ENCODE measurements at places on chromosomes 12 and 14. TPM values are rescaled to one million over a fixed set of nuclear protein-coding genes. Genes with fewer than 3 reads are reported as not detected.

- no peak for DNase-seq
Observed at GRCh38 chr14:32683679-32684078, 255.0 kb upstream of the NPAS3 start.

- DNase-seq, result no peak
Observed at GRCh38 chr12:29200586-29200985, 51.5 kb downstream of the FAR2 start.

GRCh38 chr14:54622192-54622958 lies 55.4 kb downstream of the SAMD4A start:
- no peak for DNase-seq

GRCh38 chr12:132433641-132434395 lies 56.1 kb upstream of the FBRSL1 start:
- DNase-seq, result no peak

- DNase-seq, result no peak
Observed at GRCh38 chr14:49908433-49908782, 15.5 kb downstream of the ARF6 start.

GRCh38 chr12:124361074-124361970 lies 66.4 kb downstream of the RFLNA start:
- no peak for DNase-seq

DNA sequence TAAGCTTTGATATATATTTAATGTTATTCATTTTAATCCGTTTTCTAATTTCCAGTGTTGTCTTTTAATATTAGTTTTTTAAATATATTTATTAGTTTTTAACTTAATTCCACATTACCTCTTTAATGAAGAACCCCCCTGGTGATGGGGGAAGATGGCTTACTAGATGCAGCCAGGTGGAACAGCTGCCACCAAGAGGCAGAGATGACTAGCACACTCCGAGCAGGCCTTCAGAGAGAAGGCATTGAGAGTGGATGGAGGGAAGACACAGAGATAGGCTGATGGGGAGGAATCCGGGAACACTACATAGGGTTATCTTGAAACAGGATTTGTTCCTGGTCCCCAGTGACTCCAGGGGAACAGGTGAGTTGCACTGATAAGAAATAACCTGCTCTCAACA lies 771.6 kb downstream of the LRFN5 start:
- no peak for DNase-seq

- no peak for DNase-seq
Observed at GRCh38 chr12:38664661-38665269, 240.6 kb downstream of the CPNE8 start.

DNA sequence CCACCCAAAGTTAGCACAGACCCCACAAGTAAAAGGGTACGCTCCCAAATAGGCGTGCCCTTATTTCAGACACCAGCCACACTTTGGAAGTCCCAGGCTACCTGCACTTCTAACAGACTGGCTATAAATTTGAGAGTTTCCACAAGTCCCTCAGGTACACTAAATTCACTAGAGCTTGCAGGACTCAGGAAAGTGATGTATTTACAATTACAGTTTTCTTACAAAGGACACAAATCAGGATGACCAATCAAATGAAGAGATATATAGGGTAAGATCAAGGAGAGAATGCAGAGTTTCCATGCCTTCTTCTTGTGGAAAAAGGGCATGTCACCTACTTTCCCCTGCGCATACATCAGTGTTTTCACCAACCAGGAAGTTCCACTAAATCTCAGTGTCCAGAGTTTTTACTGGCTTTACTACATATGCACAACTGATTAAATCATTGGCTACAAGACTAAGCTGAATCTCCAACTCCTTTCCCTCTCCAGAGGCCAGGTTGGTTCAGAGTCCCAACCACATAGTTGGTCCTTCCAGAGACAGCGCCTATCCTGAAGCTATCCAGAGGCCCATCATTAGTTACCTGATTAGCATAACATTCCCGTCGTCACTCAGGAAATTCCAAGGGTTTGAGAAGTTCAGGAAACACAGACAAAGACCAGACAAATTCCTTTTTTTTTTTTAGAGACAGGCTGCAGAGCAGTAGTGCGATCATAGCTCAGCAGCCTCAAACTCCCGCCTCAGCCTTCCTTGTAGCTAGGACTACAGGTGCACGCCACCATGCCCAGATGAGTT lies 84.2 kb downstream of the DENND5B start:
- no peak for DNase-seq

DNA sequence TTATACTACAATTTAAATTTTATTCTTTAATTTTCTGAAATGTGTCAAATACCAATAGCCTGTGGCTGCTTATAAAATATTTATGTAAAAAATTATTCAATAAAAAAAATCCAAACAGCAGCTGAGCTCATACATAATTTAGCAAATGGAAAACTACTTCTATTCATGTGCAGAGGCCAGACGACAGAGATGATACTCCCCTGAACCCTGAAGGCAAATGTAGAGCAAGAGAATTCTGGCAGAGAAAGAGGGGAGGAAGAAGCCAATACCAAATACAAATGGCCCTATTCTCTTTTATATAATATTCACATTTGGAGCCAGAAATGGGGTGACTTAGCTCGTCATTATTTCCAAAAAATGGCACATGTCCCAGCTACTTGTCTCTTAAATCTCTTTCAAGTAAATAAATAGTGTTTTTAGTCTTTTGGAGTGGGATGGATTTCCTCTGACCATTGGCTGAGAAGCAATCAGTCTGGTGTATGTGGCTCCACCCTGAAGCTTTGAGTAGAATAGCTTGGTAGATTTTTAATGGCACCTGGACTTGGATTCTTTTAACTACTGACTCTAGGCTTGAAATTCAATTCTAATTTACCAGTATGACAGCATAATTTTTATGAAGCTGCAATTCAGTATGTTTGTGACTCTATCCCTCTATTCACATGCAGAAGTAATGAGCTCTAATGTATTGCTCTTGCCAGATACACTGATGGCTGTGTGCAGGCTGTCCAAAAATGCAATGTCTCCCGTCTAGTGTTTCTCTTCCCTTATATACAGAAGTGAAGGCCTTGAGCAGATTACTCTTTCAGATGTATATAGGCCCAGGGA lies 113.4 kb upstream of the SCAF11 start:
- no peak for DNase-seq

GRCh38 chr12:65565601-65566560 lies 258.4 kb upstream of the HMGA2 start:
- no peak for DNase-seq

DNA sequence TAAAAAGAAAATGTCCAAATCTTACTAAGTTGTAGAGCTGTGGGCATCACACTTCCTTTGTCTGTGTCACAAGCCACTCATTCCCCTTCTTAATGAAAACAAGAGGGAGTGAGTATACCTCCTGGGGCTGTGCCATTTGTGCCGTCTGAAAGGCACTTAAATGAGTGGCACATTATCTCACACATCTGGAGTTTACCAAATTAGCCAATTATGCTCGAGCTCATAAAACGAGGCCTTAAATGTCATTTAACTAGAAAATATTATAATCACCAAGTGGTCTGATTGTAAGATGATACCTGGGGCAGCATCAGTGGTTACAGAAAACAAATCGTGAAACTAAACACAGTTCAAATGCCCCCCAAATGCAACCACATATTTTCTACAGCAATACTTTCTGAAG lies 146.1 kb downstream of the PAX9 start:
- no peak for DNase-seq

- DNase-seq, result no peak
Observed at GRCh38 chr12:49943625-49943960, 6.9 kb upstream of the AQP2 start.

Gene EPYC
- not detected for polyA plus RNA-seq

Gene TEX22
- 0.93 TPM for polyA plus RNA-seq

Gene NKX2-1
- polyA plus RNA-seq, result not detected
